Stimulated activated CD4-positive, alpha-beta T cell treated with anti-CD3 and anti-CD28 coated beads, Interleukin-1b, Interleukin-23, amount 100 ng/mL, for 1 hour (primary cell): ENCODE measurements at places on chromosomes 5 and 9.

DNA sequence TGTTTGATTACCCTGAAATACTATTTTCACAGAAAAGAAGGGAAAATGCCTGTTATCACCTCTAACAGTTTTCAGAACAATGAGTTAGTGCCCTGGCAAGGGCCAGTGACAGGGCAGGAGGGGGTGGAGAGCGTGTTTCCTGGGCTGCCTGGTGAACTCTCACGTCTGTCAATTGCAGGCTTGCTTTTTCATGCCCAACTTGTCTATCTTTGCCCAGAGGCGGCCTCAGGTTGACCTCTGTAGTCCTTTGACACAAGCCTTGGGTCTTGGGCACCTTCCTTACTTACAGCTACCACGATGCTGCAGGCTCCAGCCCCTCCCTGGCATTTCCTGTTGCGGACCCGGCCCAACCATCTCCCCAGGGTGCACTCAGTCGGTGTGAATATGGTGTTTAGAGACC, 2.2 kb upstream of the CEL start:
- no peak for DNase-seq

DNA sequence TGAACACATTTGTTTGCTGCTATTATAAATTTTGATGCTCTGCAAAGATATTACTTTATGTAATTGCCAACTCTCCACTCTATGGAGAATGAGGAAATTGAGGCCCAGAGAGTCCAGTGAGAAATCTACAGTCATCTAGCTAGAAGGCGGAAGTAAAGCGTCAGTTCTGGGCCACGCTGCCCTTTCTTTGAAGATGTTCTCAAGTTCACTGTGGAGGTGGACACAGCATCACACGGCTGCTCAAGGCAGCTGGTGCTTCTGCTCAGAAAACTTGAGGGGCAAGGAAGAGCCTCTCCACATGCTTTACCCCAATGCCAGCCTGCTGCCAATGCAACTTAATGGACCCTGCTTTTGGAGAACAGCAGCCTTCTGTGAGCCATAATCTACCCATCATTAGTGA, 96.3 kb downstream of the TTLL11 start:
- no peak for DNase-seq

DNA sequence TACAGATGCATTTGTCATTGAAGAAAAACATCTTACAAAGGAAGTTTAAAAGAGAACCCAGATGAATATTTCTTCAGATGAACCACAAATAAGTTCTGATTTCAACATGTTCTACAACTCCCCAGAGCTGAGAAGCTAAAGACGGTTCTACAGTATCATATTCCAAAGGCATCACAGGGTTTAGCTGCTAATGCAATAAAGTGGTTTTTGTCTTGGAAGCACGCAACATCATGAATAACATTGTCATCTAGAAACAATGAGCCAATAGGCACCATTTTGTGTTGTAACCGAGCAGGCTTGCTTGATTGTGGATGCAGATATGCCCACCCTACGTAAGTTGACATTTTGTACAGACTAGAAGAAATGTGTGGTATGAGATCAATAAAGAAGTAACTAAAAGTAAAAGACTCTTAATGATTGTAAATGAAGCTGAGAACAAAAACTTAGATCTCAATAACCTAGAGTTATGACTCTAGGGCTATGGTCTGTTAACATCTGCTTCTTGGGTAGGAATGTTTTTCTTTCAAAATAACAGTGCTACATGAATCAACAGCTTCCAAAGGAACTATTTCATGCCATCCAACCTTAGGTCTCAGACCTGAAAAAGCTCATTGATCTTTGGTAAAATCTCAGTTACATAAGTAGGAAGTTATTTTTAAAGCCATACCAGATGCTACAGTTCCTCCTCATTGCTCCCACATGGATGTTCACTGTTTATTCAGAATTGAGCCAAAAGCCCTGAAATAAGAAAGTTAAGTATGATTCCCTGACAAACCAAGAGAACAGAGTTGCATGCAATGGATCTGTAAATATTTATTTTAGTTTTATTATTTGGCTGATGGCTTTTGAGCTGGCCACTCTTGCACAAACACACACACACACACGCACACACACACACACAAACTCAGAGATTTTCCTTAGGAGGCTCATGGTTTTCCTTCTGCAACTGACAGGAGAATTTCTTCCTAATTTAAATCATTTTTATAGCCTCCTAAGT, 118.7 kb upstream of the SLCO6A1 start:
- DNase-seq, result no peak

GRCh38 chr5:60636001-60636400, 64.0 kb downstream of the DEPDC1B start:
- no peak for DNase-seq

DNA sequence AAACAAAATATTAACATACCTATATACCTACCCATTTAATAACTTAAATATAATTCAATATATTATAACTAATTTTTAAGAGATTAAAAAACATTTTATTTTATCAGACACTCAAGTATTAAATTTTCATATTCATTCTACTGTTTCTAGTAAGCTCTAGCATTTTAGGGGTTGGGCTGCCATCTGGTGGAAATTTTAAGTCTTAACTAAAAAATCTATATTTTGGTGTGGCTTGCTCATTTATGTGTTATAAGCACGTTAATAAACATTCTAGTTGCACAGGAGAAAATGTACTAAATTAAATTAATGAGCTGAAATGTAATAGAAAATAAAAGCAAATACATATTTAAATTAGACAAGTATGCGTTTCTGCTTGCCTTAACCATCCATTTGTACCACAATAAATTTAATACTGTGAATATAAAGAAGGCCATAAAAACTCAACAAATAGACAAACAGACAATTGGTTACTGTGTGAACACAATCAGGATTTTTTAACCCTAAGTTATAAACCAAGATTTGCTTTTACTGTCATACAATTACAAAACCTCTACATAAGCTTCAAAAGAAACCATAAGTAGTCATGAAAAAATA, 1728.3 kb upstream of the CDH9 start:
- DNase-seq, result no peak

GRCh38 chr9:34158362-34158869, 20.4 kb upstream of the UBAP1 start:
- no peak for DNase-seq

DNA sequence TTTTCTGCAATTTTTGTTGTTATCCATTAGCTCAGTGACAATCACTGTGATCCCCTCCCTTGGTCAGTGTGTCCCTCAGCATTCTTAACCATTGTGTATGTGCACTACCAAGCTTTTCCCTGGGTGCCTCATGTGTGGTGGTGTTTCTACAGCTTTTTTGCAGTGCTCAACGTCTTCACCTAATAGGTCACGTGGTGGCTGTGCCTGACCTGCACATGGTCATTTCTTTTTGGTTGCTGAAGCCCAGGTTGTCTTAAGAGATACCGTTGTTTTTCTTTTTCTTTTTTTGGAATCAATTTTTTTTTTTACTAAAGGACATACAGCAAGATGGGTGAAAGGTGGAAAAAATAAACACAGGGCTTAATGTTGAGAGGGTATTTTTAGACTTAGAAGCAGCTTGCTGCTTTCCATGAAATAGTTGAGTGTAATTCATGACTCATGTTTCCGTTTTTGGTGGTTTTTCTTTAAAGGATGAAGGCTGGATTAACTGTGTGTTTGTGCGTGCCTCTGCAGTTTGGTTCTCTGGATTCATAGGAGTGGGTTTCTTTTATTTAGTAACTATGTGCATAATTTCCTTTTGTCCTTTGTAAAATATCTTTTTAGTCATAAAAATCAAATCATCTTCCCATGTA, 22.2 kb downstream of the SH3GL2 start:
- DNase-seq, result no peak

- no peak for DNase-seq
Observed at GRCh38 chr9:92501671-92502393, 19.5 kb upstream of the ASPN start.

- no peak for DNase-seq
Observed at GRCh38 chr5:406041-406440, 36.9 kb upstream of the EXOC3 start.

DNA sequence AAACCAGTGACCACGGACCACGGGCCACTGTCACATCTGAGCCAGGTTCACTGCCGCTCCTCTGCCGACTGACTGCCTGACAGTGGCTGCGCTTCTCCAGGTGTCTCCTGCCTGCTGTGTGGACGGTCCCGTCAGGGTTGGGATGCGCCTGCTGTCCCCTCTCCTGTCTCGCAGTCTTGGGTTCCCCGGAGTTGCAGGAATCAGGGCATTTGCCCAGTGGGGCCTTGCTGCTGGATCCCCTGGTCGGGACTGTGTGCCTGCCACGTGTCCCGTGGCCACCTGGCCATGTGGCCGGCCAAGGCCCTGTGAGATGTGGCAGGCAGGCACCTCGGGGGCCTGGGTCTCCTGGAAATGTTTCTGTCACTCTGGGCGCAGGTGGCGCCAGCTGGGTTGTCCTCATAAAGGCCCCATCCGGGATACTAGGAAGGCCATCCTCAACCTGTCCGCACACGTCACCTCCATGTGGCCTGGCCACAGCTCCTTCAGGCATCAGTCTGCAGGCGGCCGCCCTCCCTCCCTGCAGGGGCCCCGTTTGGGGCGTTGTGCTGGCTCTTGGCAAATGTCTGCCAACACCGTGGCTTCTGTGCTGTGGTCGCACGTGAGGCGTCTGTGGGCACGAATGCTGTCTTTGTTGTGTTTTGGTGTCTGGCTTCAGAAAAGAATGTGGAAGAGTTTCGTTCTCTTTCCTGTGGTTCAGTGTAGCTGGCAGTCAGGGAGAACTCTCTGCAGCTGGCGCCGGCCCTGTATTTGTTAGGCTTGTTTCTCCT, 6.4 kb upstream of the TOR4A start:
- no peak for DNase-seq

DNA sequence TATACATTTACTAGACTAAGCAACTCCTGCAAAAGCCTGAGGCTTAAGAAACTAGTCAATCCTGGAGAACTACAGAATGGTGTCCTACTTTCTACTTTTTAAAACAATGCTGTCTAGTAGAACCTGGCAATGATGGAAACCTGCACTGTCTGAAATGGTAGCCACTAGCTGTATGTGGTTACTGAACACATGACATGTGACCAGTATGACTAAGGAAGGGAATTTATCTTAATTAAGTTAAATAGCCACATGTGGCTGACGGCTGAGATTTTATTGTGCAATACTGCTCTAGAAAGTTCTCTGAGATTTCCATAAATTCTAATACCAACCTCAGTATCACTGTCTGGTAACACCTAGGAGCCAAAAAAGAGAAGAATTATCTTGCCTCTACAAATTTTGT, 44.9 kb upstream of the RAPGEF6 start:
- no peak for DNase-seq

- no peak for DNase-seq
Observed at GRCh38 chr5:14925326-14925725, 53.7 kb upstream of the ANKH start.

GRCh38 chr5:123735384-123735783, 223.4 kb downstream of the CSNK1G3 start:
- DNase-seq, result no peak

DNA sequence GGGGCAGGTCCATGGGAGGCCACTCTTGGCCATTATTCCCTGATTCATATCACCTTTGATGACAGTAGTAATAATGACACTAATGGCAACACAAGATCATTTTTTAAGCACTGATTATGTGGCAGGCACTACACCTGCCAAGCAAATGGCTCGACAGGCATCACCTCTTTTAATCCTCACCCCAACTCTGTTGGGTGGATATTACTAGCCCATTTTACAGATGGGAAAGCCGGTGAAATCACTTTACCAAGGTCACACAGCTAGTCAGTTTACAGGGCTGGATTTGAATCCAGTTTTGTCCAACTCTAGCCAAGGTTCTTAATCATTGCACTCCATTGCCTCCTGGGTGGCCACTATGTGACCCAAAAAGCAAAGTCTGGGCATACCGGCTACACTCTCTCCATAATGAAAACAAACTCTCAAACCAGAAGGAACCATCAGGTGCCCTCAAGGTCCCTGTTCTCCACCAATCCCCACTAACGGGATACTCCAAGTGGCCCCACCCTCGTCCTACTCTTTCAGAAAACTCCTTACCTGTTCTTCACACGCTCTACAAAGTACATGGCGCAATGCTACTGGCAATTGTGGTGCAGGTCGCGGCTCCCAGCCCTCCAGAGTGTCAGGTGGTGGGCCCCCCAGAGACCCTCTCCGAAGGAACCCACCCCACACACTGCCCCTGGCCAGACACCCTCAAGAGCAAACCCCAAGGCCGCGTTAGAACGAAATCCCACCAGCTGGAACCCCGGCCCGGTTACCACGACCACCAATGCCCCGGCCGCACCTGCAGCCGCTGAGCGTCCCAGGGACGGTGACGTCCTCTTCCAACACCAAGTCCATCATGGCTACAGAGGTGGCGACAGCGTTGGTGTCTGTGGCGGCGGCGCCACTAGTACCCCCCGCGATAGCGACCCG, 572 bp downstream of the CDK5RAP2 start:
- no peak for DNase-seq

GRCh38 chr9:100595391-100596199, 17.7 kb downstream of the CAVIN4 start:
- DNase-seq, result no peak

GRCh38 chr5:13843175-13843846, 101.2 kb downstream of the DNAH5 start:
- no peak for DNase-seq

GRCh38 chr5:150137168-150137957, 18.3 kb downstream of the PDGFRB start:
- no peak for DNase-seq

DNA sequence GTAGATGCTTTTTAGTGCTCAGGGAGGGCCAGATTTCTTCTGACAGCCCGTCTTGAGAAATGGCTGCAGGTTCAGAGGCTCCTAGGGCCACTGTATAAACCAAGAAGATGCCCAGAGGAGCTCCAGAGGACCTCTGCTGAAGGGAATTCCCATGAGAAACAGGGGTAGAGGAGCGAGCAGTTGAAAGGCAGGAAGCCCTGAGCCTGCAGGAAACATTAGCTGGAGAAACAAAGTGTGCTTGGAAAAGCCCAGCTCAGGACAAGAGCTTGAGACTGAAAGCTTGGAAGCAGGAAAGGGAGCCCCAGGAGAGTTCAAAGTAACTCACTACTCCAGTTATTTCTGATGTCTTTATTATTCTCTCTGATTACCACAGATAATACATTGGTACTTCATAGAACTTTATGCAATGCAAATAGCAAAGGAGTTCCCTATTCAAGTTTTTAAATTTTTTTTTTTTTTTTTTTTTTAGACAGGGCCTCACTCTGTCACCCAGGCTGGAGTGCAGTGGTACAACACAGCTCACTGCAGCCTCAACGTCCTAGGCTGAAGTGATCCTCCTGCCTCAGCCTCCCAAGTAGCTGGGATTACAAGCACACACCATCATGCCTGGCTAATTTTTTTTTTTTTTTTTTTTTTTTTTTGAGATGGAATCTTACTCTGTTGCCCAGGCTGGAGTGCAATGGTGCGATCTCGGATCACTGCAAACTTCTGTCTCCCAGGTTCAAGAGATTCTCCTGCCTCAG, 16.5 kb downstream of the HBEGF start:
- no peak for DNase-seq

GRCh38 chr9:29564564-29564963, 1991.3 kb upstream of the C9orf72 start:
- no peak for DNase-seq
